ENCODE measurements at places on chromosomes 2 and 18. TPM values are rescaled to one million over a fixed set of nuclear protein-coding genes. Genes with fewer than 3 reads are reported as not detected.

Gene NEUROD1
- total RNA-seq = not detected

Gene TTN
- total RNA-seq = 0.66 TPM

Gene TXNDC2
- total RNA-seq = not detected

Gene MOCOS
- 1.6 TPM for total RNA-seq

Gene WDSUB1
- total RNA-seq = 4.0 TPM

Gene SP140
- not detected for total RNA-seq

Gene KCNJ3
- not detected for total RNA-seq

Gene MAB21L4
- total RNA-seq = not detected

Gene CRACDL
- total RNA-seq = 8.7 TPM

Gene CLEC4F
- not detected for total RNA-seq

Gene POTEI
- total RNA-seq = 0.09 TPM

Gene ZNF385B
- not detected for total RNA-seq

Gene AGXT
- total RNA-seq = not detected

Gene GPR45
- total RNA-seq = not detected

Gene NETO1
- total RNA-seq = not detected

Gene CDH20
- total RNA-seq = 2.8 TPM

Gene OR6B2
- not detected for total RNA-seq

Gene DUSP2
- 0.54 TPM for total RNA-seq

Gene TLX2
- not detected for total RNA-seq

Gene EVA1A
- total RNA-seq = 116 TPM

Gene BCL2
- total RNA-seq = 2.2 TPM

Gene MAL
- total RNA-seq = not detected

Gene IL1B
- not detected for total RNA-seq

Gene SH2D6
- total RNA-seq = 0.28 TPM
